CD4-positive, alpha-beta T cell treated with Interleukin-6 at 100 ng/mL for 8 hours (primary cell): ENCODE measurements at places on chromosomes 1 and 21.

- no peak for DNase-seq
Observed at GRCh38 chr1:246591504-246591903, 25.2 kb downstream of the CNST start.

DNA sequence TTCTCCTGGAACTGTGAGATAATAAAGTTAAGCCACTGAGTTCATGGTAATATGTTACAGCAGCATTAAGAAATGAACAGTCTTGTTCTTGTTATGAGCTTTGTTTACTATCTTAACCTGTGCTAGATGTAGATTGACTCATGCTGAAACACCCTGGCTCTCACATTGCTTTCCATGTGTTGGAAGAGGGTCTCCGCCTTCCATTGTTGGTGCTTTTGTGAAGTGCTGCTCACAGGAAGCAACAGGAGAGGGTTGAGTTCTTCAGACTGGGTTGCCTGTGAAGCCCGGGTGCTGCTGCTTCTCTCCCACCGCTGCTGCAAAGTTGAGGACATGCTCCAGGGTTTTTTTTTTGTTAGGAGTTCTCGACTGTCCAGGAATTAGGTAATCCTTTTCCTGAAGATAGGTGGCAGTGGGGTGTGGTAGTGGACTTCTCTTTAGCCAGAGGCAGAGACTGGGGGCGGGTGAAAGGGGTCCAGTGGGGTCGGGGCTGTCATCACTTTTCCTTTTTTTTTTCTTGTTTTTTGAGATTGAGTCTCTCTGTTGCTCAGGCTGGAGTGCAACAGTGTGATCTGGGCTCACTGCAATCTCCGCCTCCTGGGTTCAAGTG lies 28.7 kb upstream of the HMGN1 start:
- no peak for DNase-seq

DNA sequence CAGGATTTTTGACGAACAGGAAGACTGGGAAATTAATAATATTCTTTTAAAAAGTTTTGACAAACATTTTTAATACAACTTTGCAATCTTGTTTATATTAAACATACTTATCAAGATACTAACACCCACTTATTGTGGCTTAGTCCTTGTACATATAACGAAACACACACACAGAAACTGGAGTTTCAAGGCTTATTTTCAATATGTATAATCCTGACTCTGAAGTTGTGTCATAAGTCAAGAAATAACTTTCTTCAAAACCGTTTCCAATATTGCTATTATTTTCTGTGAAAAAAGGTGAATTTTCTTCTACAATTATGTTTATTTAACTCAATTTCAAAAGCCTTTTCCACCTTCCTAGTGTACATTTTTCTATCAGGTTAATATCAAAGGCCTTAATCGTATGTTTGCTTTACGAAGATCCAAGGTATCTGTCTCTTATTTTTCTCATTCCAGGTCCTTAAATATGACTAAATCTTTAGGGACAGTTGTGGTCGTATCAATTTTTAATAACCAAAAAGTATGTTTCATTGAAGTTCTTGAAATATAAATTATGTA lies 1.8 kb downstream of the CDKN2C start:
- no peak for DNase-seq

DNA sequence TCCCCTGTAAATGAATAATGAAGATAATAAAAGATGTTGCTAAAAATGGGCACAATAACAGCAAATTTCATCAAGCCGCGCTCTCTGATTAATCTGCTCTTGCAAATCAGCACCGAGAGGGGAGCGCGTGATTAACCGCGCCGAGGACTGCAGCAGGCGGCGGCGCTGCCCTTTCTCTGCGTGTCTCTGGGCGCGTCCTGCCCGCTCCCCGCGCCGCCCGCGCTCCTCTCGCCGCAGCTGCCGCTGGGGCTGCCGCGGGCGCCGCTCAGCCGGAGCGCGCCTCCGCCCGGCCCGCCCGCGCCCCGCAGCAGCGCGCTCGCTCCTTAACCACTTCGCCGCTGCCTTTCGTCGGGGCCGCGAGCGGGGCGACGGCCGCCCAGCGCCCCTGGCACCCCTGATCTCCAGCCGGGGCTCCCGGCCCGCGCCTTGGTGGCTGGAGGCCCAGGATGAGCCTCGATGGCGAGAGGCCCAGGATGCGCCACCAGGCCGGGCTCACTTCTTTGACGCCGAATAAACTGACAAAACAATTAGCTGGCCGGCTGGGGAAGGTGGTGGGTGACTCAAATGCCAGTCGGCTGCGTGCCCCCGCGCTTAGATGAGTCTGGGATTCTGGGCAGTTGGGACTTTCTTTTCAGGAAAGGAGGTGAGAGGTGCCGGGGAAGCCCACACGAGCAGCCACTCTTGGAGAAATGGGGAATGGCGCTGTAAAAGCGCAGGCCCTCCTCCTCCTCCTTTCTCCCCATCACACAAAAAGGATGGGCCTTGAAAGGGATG lies 221.4 kb upstream of the PKN2 start:
- no peak for DNase-seq

DNA sequence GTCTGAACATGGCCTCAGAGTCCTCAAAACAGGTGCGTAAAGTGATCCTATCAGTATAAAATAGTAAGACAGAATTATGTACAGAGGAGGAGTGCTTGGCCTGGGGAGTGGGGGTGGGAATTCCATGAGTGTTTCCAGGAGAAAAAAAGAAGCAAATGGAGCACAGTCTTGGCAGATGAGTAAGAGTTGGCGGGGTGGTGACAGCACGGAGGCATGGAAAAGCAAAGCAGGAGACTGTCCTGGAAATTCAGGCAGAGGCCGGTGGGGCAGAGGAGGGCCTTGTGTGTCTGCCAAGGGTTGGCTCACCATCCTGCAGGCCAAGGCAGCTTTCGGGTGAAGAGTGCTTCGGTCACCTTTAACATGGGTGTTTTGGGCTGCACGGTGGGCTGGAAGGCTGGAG lies 63.4 kb downstream of the OPTC start:
- DNase-seq: no peak

DNA sequence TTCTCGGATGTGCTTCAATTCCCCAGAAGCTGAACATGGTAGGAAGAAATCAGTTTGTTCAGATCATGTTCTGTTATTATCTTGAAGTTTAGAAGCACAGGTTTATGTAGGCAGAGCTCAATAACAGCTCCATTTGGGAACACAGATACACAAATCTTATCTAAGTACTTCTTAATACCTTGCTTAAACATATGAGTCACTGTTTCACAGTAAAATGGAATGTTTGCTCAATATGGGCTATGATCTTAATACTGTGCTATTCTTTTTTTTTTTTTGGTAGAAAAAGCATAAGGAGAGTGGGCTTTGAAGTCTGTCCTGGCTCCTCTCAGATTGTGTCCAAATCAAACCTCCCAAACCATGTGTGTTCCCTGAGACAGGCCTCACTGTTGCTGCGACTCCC lies 13.4 kb downstream of the PROK1 start:
- no peak for DNase-seq

- no peak for DNase-seq
Observed at GRCh38 chr1:107264561-107264960, 123.7 kb downstream of the NTNG1 start.
